ENCODE measurements at places on chromosomes 1 and 21.

- no peak for DNase-seq
Measured at GRCh38 chr1:9018333-9018732, 7.9 kb downstream of the SLC2A7 start.

DNA sequence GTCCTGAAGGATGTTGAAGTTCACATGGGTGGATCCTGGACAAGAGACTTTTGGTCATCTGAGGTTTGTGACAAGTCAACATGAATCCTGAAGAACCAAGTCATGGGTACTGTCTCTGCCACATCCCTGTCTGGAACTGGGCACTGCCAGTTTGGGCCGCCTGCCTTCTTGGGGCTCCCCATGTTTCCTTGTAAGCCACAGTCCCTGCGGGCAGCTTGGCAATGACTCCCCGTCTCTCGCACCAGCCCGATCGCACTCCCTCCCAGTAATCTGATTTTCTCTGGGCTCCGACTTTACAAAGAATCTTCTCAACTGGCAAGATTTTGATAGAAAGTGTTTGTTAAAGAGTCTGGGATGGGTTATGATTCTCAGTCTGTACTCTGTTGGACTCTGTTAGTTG, 80.4 kb downstream of the DDX20 start:
- no peak for DNase-seq

DNA sequence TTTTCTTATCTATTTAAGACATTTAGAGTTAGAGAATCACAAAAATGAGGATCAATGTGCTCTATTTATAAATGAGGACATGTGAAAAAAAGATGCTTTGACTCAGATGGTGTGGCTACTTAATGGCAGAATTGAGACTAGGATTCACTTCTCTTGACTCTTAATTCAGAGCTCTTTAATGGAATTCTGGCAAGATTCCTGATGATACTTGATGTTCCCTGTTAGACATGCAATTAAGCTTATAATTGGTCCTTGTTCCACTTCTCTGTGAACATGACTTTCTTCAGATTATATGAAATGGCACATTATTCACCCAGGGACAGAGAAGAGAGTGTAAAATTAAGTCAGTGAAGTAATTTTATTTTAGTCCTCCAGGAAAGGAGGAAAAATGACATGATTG, 165.3 kb downstream of the LRRC7 start:
- DNase-seq, result peak; percentile 6

GRCh38 chr1:204565617-204566582, 49.7 kb downstream of the MDM4 start:
- peak; percentile 85 for DNase-seq

GRCh38 chr21:37644636-37645035, 271.6 kb downstream of the KCNJ6 start:
- no peak for DNase-seq

- no peak for DNase-seq
Measured at GRCh38 chr1:39671793-39672550, at the start of gene NT5C1A. Gene NT5C1A (minus strand): TSS chr1:39672107. CDS start chr1:39672038, 69 bp downstream.

DNA sequence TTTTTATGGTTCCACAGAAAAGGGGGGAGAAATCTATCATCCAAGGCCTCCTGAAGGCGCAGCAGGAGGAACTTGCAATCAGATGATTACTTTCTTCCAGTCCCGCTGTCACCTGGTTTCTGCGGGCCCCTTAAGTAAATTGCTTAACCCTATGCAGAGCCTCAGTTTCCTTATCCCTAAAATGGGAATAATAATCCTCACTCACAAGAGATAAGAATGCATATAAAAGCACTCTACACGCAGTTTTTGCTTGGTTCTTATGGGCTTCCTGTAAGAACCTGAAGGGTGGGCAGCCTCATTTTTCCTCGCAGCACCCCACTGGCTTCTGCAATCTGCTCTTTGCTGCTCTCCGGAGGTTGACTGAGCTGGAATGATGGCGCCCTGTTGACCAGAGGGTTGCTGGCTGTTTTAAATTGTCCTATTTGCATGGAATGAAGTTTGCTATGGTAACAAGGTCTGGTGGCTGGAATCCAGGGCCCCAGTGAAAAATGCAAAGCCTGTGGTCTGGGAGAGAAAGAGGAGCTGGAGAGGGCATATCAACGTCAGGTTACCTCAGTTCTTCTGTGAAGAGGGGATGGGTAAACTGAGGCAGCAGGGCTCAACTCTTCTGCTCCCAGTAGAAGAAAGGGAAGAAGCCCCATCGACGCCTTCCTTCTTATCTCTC, 1.0 kb upstream of the KAZN start:
- no peak for DNase-seq

DNA sequence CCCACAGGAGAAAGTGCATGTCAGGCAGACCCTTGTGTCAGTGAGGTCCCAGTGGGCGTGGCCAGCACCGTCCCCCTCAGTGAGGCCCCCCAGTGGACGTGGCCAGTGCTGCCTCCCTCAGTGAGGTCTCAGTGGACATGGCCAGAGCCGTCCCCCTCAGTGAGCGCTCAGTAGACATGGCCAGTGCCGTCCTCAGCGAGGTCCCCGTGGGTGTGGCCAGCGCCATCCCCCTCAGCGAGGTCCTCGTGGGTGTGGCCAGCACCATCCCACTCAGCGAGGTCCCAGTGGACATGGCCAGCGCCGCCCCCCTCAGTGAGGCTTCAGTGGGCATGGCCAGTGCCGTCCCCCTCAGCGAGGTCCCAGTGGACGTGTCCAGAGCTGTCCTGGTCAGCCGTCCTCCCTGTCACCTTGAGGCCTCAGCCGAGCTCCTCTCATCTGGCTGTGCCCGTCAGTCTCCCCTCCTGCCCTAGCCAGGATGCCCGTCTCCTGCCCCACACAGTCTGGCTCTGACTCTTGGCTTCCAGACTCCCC, 35.5 kb downstream of the PDE9A start:
- no peak for DNase-seq

- DNase-seq, result no peak
Measured at GRCh38 chr1:24801176-24801575, 55.9 kb downstream of the CLIC4 start.

DNA sequence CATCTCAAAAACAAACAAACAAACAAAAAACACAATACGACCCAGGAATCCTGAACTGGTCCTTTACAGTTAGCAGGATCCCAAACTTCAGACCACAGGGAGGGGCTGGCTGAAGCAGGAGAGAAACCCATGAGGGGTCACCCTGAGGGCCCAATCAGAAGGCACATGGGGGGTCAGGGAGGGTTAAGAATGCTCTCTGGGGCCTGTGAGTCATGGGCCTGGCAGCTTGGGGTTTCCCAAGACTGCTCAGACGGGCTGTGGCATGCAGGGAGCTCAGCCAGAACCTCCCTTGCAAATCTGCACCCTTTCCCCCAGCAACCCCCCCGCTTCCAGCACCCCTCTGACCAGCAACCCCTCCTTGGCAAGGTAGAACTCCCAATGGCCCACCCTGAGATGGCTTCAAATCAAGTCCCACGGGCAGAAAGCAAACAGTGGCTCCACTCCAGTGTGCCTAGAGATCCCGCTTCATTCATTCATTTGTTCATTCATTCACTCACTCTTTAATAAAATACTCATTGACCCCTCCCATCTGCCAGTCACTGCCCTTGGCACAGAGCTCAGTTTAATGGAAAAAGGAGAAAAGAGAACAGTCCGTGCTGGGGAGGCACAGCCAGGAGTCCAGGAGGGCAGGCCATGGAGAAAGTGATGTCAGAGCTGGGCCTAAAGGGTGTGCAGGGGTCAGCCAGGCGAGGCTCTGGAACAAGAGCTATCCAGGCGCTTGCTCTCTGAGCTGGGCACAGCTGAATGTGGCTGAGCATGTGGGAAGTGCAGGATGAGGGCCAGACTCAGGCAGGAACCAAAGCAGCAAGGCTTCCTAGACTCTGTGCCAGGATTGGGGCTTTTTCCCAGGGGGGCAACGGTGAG, 8.2 kb downstream of the UQCRHL start:
- DNase-seq, result no peak

DNA sequence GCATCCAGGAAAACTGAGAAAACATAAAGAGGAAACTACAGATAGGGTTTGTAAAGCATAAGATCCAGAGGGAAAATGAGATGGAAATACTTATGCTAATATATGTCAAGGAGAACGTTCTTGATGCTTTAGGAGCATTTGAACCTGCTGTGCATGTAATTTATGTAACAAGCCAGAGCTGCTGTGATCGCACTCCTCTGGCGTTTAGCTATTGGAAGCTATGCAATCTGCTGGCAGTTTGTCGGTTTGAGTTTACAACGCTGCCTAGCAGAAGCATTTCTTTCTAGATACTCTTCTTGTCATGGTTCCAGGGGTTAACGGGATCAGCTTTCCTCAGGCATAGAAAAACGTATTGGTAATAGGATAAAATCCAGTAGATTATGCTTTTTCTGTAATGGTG, 182.7 kb downstream of the KCNH1 start:
- DNase-seq, result no peak

GRCh38 chr1:43184995-43185394, 12.9 kb downstream of the CFAP57 start:
- DNase-seq, result no peak

DNA sequence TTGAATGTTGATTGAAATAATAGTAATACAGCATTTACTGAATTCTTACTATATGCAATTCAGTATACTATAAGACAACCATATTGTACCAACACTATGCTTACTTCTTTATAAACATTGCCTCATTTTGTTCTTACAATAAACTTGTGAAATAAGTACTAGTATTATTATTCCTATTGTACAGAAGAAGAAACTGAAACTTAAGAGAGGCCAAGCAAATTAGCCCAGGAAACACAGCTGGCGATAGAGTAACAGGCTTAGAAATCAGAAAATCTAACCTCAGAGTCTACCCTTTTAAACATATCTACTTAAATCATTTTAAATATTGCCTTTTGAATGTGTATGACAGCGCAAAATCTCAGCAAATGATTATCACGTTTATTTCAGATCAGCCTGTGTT, 41.7 kb downstream of the FASLG start:
- no peak for DNase-seq

DNA sequence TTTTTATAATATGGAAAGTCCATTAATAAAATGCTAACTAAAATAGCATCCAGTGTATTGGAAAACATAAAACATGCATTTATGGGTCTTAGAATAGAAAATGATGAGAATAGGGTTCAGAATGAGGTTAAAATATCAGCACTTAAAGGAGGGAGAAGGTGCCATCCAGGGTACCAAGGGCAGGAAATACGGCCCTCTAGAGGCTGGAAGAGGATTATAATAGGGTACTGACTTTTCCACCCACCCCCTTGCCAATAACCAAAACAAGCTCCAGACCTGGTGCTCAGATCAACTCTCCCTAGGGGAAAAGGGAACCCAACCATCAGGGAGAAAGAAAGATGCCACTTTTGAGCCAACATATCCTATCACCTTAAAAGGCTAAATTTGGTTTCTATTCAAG, 26.7 kb downstream of the ASTN1 start:
- DNase-seq, result no peak

GRCh38 chr1:185598332-185598731, 135.9 kb upstream of the HMCN1 start:
- no peak for DNase-seq

- DNase-seq, result no peak
Measured at GRCh38 chr1:162019006-162019405, 4.7 kb downstream of the OLFML2B start.

DNA sequence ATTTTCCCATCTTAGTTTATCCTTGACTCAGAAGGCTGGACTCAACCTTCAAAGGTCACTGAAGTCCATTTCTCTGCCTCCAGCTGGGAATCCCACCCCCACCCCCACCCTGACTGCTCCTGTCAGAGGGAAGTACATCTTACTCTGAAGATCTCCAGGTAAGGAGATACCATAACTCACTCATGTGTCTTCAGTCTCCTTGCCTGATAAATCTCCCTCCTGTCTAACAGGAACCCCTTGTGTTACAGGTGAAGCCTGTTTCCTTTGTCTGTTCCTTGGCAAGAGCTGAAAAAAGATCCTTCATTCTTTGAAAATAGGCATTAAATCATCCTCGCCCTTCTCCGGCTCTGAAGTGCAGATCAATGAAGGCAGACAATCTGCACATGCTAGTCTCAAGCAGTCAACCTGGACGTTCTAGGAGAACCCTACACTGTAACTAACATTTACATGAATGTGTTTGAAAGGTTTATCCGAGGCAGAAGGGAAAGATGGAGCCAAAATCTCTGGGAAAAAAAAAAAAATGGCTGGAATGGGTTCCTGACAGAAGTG, 250.6 kb downstream of the TM2D1 start:
- DNase-seq, result no peak

- no peak for DNase-seq
Measured at GRCh38 chr1:56438901-56439551, 140.3 kb downstream of the PLPP3 start.

GRCh38 chr1:246773213-246773641, 49.0 kb downstream of the SCCPDH start:
- no peak for DNase-seq

- no peak for DNase-seq
Measured at GRCh38 chr21:31363720-31364119, 19.7 kb upstream of the TIAM1 start.

- no peak for DNase-seq
Measured at GRCh38 chr1:187433598-187433997, 604.8 kb downstream of the PLA2G4A start.

- DNase-seq, result no peak
Measured at GRCh38 chr1:35595684-35596083, 22.6 kb downstream of the TFAP2E start.

GRCh38 chr1:30310966-30311742, 412.2 kb downstream of the MATN1 start:
- DNase-seq, result no peak

- no peak for DNase-seq
Measured at GRCh38 chr1:119147661-119148090, 7.2 kb upstream of the WARS2 start.

- DNase-seq, result no peak
Measured at GRCh38 chr1:47507881-47508701, 70.2 kb downstream of the FOXD2 start.

DNA sequence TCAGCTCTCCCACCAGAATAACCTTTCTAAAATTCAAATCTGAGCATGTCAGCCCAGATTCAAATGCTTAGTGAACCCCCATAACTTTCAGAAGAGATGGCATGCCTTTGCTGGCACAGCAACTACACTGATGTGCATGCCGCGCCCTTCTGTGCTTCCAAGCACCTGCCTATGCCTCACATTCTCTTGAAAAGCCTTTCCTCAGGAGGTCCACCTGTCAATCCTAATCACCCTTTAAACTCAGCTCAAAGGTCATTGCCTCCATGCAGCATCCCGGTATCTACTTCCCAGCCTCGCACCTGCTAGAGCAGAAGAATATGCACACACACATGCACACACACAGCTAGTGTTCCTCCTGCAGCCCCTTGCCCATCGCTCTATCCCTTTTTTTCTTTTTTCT, 5.2 kb upstream of the S100A2 start:
- no peak for DNase-seq

GRCh38 chr1:17618558-17619247, 79.2 kb downstream of the ARHGEF10L start:
- DNase-seq, result no peak

- no peak for DNase-seq
Measured at GRCh38 chr1:16348414-16349182, 3.7 kb downstream of the FBXO42 start.

GRCh38 chr1:189185097-189185496, 1292.6 kb downstream of the BRINP3 start:
- no peak for DNase-seq
